ENCODE measurements at places on chromosomes 2 and 18.

DNA sequence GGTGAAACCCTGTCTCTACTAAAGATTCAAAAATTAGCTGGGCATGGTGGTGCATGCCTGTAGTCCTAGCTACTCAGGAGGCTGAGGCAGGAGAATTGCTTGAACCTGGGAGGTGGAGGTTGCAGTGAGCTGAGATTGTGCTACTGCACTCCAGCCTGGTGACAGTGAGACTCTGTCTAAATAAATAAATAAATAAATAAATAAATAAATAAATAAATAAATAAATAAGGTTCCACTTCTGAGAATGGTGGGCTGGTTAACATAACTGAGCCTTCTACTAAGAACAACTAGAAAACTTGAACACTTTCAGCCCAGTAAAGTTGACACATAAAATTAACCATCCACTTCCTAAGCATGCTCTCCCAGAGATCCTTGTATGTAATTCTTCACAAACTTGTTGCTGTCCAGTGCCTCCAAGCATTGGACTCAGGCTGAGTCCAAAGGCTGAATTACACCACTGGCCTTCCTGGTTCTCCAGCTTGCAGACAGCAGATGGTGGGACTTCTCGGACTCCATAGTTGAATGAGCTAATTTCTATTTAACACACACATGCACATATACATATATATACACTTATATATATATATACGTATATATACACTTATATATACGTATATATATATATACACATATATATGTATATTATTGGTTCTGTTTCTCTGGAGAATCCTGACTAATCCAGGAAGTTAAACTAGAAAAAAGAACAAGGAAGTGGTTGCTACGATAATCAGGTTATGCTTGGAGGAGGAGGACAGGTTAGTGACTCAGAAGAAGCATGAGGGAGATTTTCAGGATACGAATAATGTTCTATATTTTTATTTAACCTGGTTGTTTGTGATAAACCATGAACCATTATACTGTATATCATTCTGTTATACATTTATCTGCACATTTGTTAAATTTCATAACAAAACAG lies 348.8 kb downstream of the METTL4 start:
- no peak for DNase-seq
- no peak overlapping the region for H3K4me3 ChIP-seq

DNA sequence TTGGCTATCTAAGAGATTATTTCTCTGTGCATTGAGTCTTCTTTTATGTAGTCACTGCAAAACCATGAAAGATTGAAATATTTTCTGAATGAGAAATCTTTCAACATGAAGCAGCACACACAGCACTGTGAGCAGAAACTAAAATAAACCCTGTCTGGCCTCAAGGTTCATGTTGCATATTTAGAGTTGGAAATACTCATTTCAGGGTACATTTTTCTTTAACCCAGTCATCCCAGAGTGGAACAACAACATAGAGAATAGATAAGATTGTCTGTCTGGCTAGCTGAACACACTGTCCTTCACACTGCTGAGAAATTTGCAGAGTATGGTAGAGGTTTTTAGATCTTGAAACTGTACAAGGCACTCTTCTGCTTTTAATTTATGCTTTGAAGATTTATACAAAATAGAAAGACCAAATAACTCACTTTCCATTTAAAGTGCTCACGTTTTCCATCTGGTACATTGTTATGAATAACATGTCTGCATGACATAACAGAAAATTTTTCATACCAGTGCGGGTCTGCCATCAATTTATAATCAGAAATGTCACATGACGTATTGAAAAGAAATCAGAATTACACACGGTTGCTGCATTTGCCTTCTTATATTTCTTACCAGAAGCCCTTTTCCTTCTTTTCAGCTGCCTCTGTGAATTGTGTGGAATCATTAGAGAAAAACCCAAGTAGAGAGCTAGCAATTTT lies 25.0 kb upstream of the FN1 start:
- no peaks in the 10 kb centered on the region for H3K4me1 ChIP-seq
- no peaks in the 10 kb centered on the region for H3K27me3 ChIP-seq
- no peak overlapping the region for H3K4me3 ChIP-seq
- DNase-seq = no peak
- peak overlapping the region; percentile 16 for H3K27ac ChIP-seq
- no peaks in the 10 kb centered on the region for H3K36me3 ChIP-seq

- no peaks in the 10 kb centered on the region for H3K27me3 ChIP-seq
- peak overlapping the region; percentile 70 for H3K27ac ChIP-seq
- DNase-seq = peak; percentile 71
- no peak overlapping the region for H3K4me3 ChIP-seq
These were observed 22.6 kb downstream of the FER1L5 start for GRCh38 chr2:96665083-96665569.

GRCh38 chr18:25080211-25080610 lies 271.8 kb downstream of the ZNF521 start:
- H3K27me3 ChIP-seq = no peaks in the 10 kb centered on the region
- H3K4me1 ChIP-seq = no peaks in the 10 kb centered on the region
- DNase-seq = no peak
- H3K4me3 ChIP-seq = no peak overlapping the region

DNA sequence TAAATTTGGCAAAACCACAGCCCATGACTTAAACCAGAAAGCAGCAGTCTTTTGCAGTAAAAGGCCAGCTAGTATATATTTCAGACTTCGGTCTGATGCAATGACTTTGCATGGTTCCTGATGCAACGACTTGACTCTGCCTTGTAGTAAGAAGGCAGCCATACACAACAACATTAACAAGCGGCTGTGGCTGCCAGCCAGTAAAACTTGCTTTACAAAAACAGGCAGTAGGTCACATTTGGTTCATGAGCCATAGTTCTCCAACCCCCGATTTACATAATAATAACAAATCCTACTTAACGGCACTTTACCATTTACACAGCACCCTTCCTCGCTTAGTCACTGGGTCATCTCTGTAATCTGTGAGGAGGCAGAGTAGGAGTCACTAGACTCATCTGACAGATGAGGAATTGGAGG lies 410.3 kb downstream of the LRATD1 start:
- H3K4me3 ChIP-seq = no peak overlapping the region
- H3K27ac ChIP-seq = no peak overlapping the region
- no peaks in the 10 kb centered on the region for H3K4me1 ChIP-seq
- H3K27me3 ChIP-seq = no peaks in the 10 kb centered on the region
- no peak for DNase-seq

DNA sequence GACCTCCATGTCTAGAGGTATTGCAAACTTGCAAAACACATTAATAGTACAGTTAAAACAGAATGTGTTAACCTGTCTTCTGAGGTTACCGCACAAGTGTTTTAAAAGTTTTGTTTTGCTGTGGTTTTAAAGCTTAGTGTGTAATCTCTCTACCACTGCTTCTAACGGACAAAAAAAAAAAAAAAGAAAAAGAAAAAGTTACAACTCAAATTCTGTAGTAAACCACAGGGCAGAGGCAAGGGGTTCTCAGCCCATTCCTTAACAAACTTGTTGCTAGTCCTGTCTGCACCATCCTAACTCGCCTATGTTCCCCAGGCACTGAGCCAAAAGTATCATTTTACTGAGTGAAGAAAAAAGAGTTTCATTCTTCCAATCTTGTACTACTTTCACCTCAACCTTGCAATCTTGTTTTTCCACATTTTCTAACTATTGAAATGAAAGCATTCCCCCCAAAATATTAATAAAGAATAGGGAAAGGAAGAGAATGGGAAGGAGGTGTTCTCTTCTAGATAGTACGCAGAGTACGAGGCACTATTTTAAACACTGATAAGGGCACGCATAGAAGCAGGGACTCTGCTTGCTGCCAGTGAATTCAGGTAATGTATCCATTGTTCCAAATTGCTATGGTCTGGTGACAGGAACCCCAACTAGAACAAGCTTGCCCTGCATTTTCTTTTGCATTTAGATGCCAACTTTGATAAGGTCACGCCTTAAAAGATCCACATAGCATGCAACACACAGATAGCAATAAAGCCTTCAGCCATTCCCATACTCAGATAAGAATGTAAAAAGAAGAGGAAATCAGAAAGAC lies 47.1 kb downstream of the IKZF2 start:
- H3K27me3 ChIP-seq = no peaks in the 10 kb centered on the region
- no peak overlapping the region for H3K27ac ChIP-seq
- no peaks in the 10 kb centered on the region for H3K36me3 ChIP-seq
- H3K4me3 ChIP-seq = no peak overlapping the region

GRCh38 chr2:202133909-202134265 lies 60.8 kb downstream of the KIAA2012 start:
- H3K36me3 ChIP-seq = no peaks in the 10 kb centered on the region
- H3K27ac ChIP-seq = peak overlapping the region; percentile 64
- peaks cover 4% of the 10 kb centered on the region for H3K4me1 ChIP-seq
- no peaks in the 10 kb centered on the region for H3K27me3 ChIP-seq
- no peak overlapping the region for H3K4me3 ChIP-seq

DNA sequence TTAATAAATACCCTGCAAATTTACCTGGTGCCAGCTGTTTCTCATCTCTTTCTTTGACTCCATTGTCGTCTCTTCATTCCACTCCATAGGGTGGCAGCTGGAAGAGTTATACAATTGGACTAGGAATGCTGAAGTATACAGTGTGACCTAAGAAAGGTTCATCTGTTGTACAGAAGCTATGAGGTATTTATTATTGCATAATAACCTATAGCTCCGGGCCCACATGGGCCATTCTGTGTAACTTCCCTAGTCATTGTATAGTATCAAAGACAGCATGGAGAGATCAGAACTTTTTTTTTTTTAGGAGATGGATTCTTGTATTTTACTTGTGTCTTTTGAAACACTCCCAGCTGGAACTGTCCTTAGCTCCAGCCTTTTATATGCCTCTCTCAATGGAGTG lies 26.2 kb downstream of the BMP10 start:
- H3K4me3 ChIP-seq = no peak overlapping the region
- H3K27ac ChIP-seq = no peak overlapping the region
- no peaks in the 10 kb centered on the region for H3K4me1 ChIP-seq
- H3K36me3 ChIP-seq = no peaks in the 10 kb centered on the region

DNA sequence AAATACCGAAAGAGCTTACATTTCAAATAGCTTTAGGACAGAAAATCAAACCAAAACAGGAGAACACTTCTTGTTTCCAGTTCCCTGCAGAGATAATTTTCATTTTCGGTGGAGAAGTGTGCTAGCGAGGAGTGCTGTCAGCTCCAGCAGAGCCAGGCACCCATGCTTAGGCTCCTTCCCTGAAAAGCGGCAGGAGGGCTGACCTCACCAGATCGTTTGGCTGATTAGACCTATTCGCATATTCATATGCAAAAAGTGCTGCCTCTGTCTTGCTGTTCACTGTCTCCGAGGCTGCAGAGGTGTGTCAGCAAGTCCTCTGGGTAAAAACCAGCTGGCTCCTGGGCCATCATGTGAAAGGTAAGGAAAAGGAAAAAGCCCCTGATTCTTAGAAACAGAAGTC lies 225.8 kb upstream of the COPS8 start:
- no peak overlapping the region for H3K4me3 ChIP-seq
- H3K36me3 ChIP-seq = no peaks in the 10 kb centered on the region
- no peaks in the 10 kb centered on the region for H3K4me1 ChIP-seq
- no peaks in the 10 kb centered on the region for H3K27me3 ChIP-seq
- no peak overlapping the region for H3K27ac ChIP-seq

DNA sequence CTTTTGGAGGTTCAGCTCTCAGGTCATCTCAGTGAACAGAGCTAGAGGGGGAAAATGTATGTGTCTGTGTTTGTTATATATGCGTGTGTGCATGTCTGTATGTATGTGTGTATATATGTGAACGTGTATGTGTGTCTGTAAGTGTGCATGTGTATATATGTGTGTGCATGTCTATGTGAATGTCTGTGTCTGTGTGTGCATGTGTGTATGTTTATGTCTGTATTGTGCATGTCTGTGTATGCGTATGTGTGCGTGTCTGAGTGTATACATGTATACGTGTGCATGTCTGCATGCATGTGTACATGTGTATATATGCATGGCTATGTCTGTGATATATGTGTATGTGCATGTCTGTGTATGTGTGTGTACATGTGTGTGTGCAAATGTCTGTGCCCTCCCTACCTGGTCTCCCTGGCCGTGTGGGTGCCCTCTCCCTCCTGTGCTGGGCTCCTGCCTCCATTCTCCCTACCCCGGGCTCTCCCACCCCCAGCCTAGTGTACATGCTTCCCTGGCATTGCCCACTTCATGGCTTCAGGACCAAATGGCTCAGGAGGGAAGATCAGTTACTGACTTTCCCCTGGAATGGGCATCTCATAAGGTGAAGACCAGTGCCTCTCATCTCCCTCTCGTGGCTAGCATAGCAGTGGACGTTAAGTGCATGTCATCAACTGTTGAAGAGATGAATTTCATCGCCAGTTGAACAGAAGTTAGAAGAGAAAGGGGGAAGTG lies 49.9 kb downstream of the TRAF3IP1 start:
- no peak overlapping the region for H3K27ac ChIP-seq
- no peaks in the 10 kb centered on the region for H3K36me3 ChIP-seq
- no peak overlapping the region for H3K4me3 ChIP-seq
- H3K27me3 ChIP-seq = no peaks in the 10 kb centered on the region

GRCh38 chr2:101823859-101824258 lies 126.4 kb downstream of the MAP4K4 start:
- H3K27ac ChIP-seq = no peak overlapping the region
- no peak for DNase-seq
- no peaks in the 10 kb centered on the region for H3K27me3 ChIP-seq
- H3K4me1 ChIP-seq = peaks cover 5% of the 10 kb centered on the region
- no peak overlapping the region for H3K4me3 ChIP-seq

Data from uterus (tissue), 4 donors.